ENCODE measurements at places on chromosomes 16 and 17. TPM values are rescaled to one million over a fixed set of nuclear protein-coding genes. Genes with fewer than 3 reads are reported as not detected.

The KRT28 gene
- total RNA-seq, result not detected

The KRT31 gene
- total RNA-seq, result not detected

The NPIPA5 gene
- 7.6 TPM for total RNA-seq

The DYNLL2 gene
- total RNA-seq, result 46.6 TPM

The GJC1 gene
- total RNA-seq, result 2.6 TPM

The MYH2 gene
- not detected for total RNA-seq

DNA sequence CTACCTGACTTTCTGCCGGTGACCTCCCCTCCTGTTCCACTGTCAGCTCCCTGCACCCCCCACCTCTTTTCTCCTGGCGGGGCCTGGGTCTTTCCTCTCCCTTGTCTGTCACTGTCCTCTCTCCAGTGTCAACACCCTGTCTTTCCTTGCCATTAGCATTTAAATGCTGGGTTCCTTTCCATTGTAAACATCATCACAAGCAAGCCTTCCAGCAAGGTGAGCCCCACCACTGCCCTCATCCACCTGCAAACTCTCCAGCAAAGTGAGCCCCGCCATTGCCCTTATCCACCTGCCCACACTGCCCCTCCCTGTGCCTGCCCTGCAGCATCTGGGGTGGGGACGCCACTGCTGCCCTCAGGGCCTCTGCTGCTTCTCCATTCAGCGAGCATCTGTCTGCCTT lies 195.0 kb downstream of the ENGASE start:
- no peak for DNase-seq

DNA sequence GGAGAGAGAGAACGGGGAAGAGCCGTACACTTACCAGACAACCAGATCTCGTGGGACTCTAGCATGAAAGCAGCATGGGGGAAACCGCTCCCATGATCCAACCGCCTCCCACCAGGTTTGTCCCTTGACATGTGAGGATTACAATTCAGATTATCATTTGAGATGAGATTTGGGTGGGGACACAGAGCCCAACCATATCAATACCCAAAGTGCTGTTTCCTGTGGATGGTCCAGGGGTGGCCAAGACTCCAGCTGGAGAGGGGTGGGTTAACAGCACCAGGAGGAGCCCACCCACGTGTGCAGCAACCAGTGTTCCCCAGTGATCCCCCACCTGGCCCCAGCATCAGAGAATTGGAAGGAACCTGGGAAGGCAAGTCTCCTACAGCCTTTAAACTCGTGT lies 50.2 kb upstream of the CMIP start:
- DNase-seq, result no peak

DNA sequence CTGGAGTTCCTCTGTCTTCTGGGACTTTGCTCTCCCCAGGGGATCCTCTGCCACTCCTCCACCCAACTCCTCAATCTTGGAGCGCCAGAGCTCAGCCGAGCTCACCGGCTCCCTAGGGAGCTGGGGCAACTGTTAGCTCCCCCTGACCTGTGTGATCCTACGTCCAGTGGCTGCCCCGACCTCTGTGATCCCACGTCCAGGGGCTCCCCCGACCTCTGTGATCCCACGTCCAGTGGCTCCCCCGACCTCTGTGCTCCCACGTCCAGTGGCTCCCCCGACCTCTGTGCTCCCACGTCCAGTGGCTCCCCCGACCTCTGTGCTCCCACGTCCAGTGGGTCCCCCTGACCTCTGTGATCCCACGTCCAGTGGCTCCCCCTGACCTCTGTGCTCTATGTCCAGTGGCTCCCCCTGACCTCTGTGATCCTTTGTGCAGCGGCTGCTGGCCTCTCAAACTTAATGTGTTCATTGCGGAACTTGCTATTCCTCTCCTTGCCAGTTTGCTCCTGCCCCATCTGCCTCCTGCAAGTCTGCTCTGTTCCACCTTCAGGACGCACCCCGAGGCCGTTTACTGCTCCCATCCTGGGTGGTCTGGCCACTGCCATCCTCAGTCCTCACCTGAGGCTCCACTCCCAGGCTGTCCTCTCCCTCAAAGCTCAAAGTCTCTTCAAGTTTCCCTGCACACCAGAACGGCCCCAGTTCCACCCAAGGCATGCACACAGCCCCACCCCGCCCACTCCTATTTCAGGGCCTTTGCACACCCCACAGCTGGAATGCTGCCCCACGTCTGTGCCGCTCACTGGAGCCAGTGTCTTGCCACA lies 2.8 kb downstream of the VPS9D1 start:
- no peak for DNase-seq

- no peak for DNase-seq
Measured at GRCh38 chr16:29986231-29986630, 9.2 kb downstream of the HIRIP3 start.

DNA sequence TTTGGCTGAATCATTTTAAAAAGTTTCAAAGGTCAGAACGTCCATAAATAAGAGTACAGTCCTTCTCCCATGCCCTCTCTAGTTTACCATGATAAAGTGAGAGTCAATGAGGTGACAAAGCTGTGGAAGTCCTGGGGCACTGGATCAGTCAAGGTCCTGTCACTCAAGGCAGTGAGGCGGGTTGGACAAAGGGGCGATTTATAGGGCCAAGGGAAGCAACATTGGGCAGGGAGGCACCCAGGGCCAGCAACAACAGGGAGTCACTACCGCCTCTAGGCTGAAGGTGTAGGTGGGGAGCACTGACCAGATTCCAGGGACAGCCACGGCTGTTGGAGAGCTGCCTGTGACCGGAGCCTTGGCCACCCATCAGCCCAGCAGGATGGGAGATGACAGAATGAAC lies 28.6 kb upstream of the DYNLL2 start:
- peak; percentile 29 for DNase-seq

- peak; percentile 71 for DNase-seq
Measured at GRCh38 chr17:28725660-28726225, 290 bp downstream of the TLCD1 start.

DNA sequence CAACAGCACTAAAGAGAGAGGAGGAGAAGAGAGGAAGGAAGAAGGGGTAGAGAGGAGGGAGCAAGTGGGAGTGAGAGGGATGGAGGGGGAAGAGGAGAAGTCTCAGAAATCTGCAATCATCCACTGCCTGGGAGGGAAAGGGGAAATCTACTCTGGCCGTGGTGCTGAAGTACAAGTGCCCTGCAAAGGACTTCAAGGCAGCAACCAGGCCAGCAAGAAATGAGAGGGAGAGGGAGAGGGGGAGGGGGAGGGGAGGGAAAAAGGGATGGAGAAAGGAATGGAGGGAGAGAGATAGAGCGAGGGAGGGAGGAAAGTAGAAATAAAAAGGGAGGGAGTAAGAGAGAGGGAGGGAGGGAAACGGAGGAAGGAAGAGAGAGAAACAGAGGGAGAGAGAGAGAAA lies 130.8 kb upstream of the EEF2KMT start:
- DNase-seq, result no peak
